ENCODE measurements at places on chromosomes 1 and 21.

- no peak for DNase-seq
These were observed 25.3 kb downstream of the NGF start for GRCh38 chr1:115312742-115313141.

GRCh38 chr1:164675342-164675904 lies 116.4 kb downstream of the PBX1 start:
- no peak for DNase-seq

- no peak for DNase-seq
These were observed 121.8 kb upstream of the TNFSF4 start for GRCh38 chr1:173328961-173329360.

DNA sequence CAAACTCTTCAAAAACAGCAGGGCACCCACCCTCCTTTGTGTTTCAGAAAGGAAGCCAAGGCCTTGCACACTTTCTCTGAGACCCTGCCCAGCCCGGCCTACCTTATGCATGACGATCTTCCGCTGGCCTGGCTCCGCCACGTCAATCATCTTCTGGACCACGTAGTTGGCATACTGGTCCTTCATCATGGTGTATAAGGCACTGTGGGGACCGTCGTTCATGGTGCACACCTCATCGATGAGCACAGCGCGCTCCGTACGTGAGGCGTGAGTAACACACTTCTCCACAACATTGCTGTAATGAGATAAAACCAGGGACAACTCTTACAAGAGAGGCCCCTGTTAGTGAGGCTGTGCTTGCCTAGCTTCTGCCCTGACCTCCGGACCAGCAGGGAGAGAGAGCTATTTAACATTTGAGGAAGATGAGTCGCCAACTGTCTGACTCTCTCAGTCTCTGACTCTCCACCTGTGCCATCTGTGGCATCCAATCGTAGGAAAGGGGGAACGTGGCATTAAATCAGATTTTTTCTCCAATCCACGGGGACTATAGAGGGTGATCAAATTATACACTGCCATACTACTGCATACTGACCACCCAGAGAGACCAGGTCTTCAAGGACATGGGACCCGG lies 28.1 kb upstream of the SDC3 start:
- DNase-seq, result no peak

DNA sequence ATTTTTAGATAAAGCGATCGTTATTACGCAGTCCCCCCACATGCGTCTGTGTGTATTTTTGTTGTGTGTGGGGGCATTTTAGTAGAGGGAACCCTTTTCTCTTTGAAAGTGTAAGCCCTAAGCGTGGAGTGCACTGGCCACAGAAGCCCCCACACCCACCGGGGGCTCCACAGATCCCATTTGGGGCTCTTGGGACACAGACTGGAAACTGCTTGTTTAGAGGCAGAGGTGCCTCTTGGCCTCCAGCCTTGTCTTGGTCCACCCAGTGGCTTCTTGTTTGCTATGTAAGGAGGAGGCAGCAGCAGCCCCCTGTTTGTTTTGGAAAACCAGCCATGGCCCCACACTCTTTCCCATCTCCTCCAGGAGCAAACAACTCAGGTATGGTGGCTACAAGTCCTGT lies 42.8 kb downstream of the SLC37A1 start:
- no peak for DNase-seq

GRCh38 chr1:185768371-185768770 lies 34.2 kb downstream of the HMCN1 start:
- DNase-seq, result no peak

Data from hippocampal formation (tissue), 2 donors.